Activated T-cell treated with anti-CD3 and anti-CD28 coated beads, Interleukin-2, amount 50 U/mL, for 72 hours (primary cell): ENCODE measurements at places on chromosomes 4 and X. TPM values are rescaled to one million over a fixed set of nuclear protein-coding genes. Genes with fewer than 3 reads are reported as not detected.

GRCh38 chr4:164239976-164240375 lies 514.0 kb upstream of the SMIM31 start:
- H3K36me3 ChIP-seq: no peaks in the 10 kb centered on the region
- no peaks in the 10 kb centered on the region for H3K4me1 ChIP-seq
- DNase-seq: no peak
- H3K27ac ChIP-seq: no peak overlapping the region

DNA sequence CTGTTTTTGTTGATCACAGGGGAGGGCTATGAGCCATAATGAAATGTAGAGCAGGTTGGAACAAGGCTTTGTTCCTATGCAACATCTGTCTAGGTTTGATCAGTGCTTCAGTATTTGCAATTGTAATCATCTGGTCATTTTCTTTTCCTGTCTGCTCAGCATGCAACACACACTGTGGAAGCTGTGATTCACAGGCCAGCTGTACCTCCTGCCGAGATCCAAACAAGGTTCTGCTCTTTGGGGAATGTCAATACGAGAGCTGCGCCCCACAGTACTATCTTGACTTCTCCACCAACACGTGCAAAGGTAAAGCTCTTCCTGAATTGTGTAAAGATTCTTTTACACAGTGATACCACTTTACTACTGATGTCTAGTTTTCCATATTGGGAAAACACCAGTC lies 181.9 kb upstream of the ANXA3 start:
- H3K4me3 ChIP-seq: no peak overlapping the region
- peaks cover 19% of the 10 kb centered on the region for H3K27me3 ChIP-seq
- no peak overlapping the region for H3K27ac ChIP-seq
- no peaks in the 10 kb centered on the region for H3K4me1 ChIP-seq

DNA sequence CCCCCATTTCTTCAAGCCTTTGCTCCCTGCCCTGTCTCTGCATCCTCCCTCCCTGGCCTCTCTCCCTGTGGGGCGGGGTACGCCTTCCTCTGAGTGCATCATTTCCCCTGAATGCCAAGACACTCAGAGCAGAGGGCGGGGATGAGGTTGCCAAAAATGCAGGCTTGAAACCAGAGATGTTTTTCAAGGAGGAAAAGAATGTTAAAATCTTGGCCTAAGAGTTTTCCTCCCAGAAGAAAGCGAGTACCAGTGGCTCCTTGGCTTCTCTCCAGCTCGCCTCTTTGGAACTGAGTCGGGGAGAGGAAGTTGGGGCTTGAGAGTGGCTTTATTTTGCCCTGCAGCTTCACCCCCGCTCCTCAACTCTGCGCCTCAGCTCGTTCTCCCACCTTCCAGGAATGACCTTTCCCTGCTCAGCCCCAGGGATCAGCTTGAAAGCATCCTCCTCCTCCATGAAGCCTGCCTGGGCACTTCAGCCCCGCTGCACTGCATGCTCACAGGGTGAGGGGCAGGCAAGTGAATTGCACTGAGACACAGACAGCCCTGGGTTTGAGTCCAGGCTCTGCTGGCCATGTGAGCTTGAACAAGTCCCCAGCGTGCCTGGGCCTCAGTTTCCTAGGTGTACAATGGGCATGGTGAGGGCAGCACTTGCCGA lies 57.5 kb upstream of the SORCS2 start:
- no peak overlapping the region for H3K4me3 ChIP-seq
- no peaks in the 10 kb centered on the region for H3K4me1 ChIP-seq
- DNase-seq: no peak
- no peaks in the 10 kb centered on the region for H3K36me3 ChIP-seq
- no peaks in the 10 kb centered on the region for H3K27me3 ChIP-seq

GRCh38 chrX:69082055-69082752 lies 83.0 kb downstream of the PJA1 start:
- H3K27ac ChIP-seq: no peak overlapping the region
- H3K4me3 ChIP-seq: no peak overlapping the region
- no peaks in the 10 kb centered on the region for H3K36me3 ChIP-seq
- H3K4me1 ChIP-seq: peaks cover 5% of the 10 kb centered on the region

The KCNE5 gene
- total RNA-seq: 0.16 TPM

The GPR78 gene
- total RNA-seq: not detected

The P2RY4 gene
- total RNA-seq: 0.34 TPM

The TXK gene
- total RNA-seq: 37.8 TPM
